ENCODE measurements at places on chromosomes 11 and 22. TPM values are rescaled to one million over a fixed set of nuclear protein-coding genes. Genes with fewer than 3 reads are reported as not detected.

GRCh38 chr22:38213990-38214301 lies 12.2 kb downstream of the MAFF start:
- DNase-seq = no peak

DNA sequence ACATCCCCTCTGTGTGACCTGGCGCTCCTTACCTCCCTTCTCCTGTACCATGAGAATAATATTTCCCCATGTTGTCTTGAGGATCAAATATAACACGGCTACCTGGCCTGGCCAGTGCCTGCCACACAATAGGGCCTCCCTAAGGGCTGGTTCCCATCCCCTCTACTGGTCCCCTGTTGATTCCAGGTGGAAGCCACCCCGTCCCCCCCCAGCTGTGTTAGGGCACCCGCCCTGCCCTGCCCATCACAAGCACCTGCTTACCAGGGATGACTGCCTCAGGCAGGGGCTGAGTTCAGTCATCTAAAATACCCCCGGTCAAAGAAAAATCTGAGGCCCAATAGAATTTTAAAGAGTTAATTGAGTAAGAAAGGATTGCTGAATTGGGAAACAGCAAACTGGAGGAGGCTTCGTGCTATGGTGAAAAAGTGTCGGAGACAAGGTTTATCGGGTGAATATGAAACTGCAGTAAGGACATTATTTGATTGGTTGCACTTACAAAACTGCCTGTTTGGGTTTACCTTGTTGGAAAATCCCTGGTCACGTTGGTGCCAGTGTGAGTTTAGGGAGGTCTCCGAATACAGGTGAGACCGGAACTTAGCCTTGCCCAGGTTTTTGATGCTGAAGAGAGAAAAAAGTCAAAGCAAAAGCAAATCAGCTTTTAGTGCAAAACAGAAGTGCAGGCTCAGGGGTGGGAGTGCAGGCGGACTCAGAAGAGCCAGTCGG lies 5.2 kb downstream of the APOL1 start:
- no peak for DNase-seq

GRCh38 chr11:107493117-107493516 lies 35.5 kb upstream of the CWF19L2 start:
- DNase-seq = no peak

Gene MIAT
- total RNA-seq = 1.1 TPM

Gene GPR137
- 13.3 TPM for total RNA-seq
